Fibroblast of villous mesenchyme (primary cell): ENCODE measurements at places on chromosomes 6 and 20.
A peak's percentile ranks its signal among the peaks of the same experiment; 100 is the strongest.

- no peak for DNase-seq
Measured at GRCh38 chr6:150646228-150646627, 46.5 kb downstream of the PLEKHG1 start.

DNA sequence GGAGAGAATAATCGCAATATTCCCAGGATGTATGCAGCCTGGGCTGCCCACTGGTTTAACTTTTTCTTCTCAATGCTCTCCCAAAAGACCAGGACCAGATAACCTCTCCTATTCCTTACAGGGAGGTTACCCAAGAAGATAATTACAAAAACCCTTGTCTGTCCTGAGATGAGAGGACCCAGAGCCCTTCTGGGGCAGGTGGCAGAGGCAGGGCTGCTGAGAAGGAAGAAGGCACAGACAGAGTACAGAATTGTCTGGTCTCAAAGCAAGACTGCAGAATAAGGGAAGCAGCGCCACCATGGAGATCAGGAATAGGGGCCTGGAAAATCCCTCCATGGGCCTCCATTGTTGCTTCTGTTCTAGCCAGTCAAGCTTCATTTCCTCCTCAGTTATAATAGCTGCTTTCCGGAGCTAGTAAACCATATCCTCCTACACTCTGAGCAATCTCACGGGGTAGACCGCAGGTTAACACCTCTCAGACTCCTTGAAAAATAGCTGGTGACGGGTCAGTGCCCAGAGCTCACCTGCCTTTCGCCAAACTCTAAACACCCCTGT is 463 bp upstream of the HLA-DMB start:
- DNase-seq, result no peak

DNA sequence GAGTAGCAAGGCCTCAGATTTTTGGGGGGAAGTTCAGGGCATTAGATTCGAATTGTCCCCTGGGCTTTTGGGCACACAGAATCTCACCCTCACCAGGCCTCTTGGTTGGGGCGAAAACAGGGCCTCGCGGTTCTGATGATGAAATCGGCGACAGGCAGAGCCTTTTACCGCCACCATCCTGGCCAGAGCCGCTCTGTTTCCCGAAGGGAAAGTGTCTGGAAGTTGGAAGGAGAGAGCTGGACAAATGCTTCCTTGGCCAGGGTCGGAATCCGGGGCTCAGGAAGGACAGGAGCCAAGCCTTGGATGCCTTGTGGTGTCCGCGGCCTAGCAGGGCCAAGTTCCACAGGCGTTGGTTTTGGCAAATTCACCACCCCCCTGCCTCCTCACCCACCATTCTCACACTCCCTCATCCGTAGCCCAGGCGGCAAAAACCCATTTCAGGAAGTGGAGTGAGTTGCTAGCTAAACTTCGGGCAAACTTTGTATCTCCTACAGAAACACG is 3.5 kb upstream of the TFAP2A start:
- no peak for DNase-seq

DNA sequence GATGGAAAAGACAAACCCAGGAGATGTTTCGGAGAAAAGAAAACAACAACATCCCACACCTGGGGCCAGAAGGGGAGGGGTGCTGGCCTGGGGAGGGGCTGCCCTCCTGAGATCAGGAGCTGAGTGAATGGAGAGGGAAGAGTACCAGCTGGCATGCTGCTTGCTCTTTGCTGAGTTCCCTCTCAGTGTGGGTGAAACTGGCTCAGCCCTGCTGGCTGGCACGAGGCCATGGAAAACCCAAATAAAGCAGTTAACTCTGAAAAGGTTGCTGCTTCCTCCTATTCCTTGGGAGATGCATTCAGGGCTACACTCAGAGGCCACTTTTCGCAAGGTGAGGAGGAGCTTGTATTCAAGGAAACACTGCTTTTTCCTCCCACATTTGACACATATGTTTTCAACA is 8.0 kb upstream of the KCNK16 start:
- no peak for DNase-seq

DNA sequence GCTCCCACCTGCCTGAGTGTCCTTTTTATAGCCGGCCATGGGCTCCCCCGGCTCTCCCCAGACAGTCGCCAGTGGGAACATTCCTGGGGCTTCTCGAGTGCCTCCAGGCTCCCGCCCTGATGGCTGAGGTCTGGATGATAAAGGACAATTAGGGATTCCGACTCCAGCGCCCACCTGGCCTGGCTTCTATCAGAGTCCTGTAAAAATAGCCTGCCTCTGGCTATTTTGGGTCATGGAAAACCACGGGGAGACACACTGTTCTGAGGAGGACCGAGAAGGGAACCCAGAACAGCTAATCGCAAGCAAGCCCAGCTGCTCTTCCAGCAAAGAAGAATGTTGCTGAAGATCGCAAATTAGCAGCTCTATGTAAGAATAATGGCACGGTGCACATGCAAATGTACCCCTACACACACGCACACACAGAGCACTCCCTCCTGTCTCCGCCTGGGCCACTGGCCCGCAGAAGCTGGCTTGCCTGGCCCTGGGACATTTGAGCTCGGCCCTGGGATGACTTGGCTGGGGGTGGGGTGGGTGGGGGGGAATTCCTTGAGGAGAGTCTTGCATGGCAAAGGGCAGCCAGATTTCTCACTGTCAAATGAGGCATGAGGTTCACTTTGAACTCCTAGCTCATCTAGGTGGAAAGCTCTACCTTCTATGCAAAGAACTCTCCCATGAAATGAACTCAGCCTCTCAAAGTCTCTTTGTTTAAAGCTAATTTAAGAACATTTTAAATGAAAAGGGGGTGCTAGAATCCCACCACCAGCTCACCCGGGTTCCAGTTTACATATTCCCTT is 55.3 kb downstream of the CTCFL start:
- no peak for DNase-seq

DNA sequence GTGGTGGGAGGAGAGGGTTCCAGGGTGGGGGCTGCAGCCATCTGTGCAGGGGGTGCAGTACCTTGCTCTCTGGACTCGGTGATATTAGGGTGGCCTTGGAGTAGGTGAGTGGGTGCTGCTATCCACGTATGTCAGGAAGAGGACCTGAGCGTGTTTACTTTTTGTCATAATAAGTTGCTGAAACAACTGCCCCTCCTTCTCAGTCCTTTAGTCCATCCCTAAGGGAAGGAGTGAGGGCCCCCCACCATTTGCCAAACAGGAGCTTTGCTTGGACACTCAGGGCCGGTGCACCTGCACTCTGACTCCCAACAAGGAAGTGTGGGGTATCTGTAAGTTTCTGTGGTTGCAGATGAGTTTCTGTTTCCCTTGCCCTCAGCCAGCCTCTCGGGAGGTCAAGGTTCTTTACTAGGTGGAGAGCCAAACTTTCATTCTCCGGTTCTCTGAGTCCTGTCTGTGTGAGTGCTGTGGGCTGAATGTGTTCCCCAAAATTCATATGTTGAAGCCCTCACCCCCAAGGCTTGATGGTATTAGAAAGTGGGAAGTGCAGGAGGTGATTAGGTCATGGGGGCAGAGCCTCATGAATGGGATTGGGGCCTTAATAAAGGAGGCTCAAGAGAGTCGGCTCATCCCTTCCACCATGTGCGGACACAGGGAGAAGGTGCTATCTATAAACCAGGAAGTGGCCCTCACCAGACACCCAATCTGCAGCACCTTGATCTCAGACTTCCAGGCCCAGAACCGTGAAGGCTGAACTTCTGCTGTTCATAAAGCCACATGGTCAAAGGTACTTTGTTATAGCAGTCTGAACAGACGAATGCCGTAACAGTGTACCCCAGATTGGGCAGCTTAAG is 19.6 kb upstream of the CCR6 start:
- DNase-seq, result no peak

GRCh38 chr6:133502441-133503335 is 261.5 kb downstream of the EYA4 start:
- peak; percentile 67 for DNase-seq

GRCh38 chr6:165805636-165806035 is 142.6 kb upstream of the PDE10A start:
- DNase-seq, result no peak

GRCh38 chr6:43091436-43091991 is 15.4 kb downstream of the PTK7 start:
- no peak for DNase-seq
